ENCODE measurements at places on chromosomes 2 and 18.

DNA sequence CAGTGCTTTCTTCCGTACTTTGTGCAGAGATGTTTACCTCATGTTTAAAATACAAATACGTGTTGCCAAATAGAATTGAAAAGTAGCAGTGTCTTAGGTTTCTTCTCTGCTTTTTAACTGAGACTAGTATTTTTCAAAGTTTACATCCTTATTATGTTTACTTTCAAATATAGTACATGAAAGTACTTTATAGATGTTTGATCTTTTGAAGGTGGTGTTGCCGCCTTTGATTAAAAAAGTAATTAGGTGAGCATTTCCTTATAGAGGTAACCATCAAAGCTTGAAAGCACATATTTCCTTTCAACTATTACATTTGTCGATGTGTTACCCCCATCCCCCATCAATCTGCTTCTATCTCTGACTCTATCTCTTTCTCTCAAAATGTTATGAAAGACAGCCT, 87.0 kb downstream of the CERS6 start:
- DNase-seq: no peak

- no peak for DNase-seq
Measured at GRCh38 chr2:26223018-26223417, 21.4 kb downstream of the HADHA start.

- DNase-seq: peak; percentile 96
Measured at GRCh38 chr2:161122772-161123530, 37.3 kb upstream of the TANK start.

GRCh38 chr2:229133155-229133772, 137.8 kb downstream of the PID1 start:
- peak; percentile 28 for DNase-seq

- DNase-seq: peak; percentile 50
Measured at GRCh38 chr18:76488190-76488589, 6.9 kb downstream of the ZNF516 start.
